ENCODE measurements at places on chromosomes 6 and 20.

- DNase-seq = no peak
These were observed 201.2 kb upstream of the SMLR1 start for GRCh38 chr6:130625825-130626527.

- DNase-seq = peak; percentile 33
These were observed 35.2 kb downstream of the PLCG1 start for GRCh38 chr20:41172296-41173140.

- DNase-seq = peak; percentile 27
These were observed 13.9 kb downstream of the RAMACL start for GRCh38 chr6:166572370-166573261.

GRCh38 chr20:62156592-62157386 is 13.2 kb downstream of the SS18L1 start:
- DNase-seq = peak; percentile 71

DNA sequence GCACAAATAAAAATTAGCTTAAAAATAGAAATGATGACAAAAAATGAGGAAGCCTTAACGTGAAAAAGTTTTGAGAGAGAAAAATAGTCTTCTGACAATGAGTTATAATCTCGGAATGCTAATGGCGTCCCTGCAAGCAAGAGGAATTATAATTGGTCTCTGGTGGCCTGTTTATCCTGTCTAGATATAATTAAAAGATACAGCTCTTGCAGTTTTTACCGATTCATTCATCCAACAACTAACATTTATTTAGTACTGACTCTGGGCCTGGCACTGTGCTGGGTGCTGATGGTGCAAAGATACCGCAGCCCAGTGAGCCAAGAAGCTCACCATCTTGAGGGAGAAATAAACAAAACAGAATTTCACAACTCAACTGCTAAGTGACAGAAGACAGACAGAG is 31.6 kb upstream of the ANKRD60 start:
- DNase-seq = no peak

GRCh38 chr20:49908258-49908565 is 7.1 kb downstream of the SPATA2 start:
- DNase-seq = no peak

DNA sequence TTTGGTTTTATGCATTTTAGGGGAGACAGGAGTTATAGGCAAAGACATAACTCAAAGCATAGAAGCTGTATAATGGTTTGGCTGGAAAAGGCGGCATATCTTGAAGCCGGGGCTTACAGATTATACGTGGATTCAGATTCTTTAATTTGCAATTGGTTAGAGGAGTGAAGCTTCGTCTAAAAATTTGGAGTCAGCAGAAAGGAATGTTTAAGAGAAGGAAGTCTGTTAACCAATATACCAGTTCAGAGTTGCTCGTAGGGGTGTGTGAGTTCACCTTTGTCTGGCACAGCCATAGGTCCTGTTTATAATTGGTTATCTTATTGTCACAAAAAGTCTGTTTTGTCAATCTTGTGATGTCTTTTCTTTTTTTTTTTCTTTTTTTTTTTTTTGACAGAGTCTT is 8.9 kb downstream of the ARHGAP40 start:
- no peak for DNase-seq

- DNase-seq = no peak
These were observed 111.8 kb downstream of the TBXT start for GRCh38 chr6:166055801-166056200.

GRCh38 chr20:52098186-52098585 is 93.4 kb downstream of the ZFP64 start:
- DNase-seq = no peak
